Activated T-helper 2 cell treated with anti-CD3 and anti-CD28 coated beads, Interferon-gamma antibody, Interleukin-2, Interleukin-4, amounts not matched to agents 10 μg/mL and 5 μg/mL and 100 μg/mL, durations not matched to agents 14 hours and 24 hours and 36 hours (primary cell): ENCODE measurements at places on chromosomes 12 and 14. TPM values are rescaled to one million over a fixed set of nuclear protein-coding genes. Genes with fewer than 3 reads are reported as not detected.

The PKP2 gene
- total RNA-seq = 0.11 TPM in 1 of 2 replicates, not detected in the other

The SINHCAF gene
- total RNA-seq = 223 and 231 TPM in 2 replicates

The CACNA2D4 gene
- total RNA-seq = 6.2 and 10.0 TPM in 2 replicates

The CPNE6 gene
- total RNA-seq = not detected in 2 replicates

The KRT79 gene
- not detected in 2 replicates for total RNA-seq

The KRT73 gene
- not detected in 2 replicates for total RNA-seq

The LMNTD1 gene
- total RNA-seq = not detected in 2 replicates

The ENDOU gene
- total RNA-seq = not detected in 2 replicates

DNA sequence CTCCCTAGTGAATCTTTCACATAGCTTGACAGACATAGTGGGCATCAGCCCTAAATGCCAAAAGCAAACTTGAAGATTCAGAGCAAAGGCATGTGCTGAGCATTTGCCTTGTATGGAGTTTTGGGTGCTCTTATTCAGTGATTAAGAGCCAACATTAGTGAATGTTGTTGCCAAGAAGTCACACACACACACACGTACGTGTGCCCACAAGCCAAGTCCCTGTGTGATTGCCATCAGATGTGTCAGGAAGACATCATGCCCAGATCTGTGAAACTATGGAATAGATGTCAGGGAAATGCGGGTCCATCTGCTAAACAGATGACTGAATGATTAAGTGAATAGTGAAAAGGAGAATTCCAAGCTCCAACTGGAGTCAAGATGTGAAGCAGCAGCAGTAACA lies 149.0 kb downstream of the AKAP6 start:
- DNase-seq = no peak

GRCh38 chr14:101628471-101628966 lies 67.2 kb downstream of the DIO3 start:
- DNase-seq = peak; percentile 58

GRCh38 chr12:52513736-52514135 lies 6.5 kb downstream of the KRT5 start:
- no peak for DNase-seq

DNA sequence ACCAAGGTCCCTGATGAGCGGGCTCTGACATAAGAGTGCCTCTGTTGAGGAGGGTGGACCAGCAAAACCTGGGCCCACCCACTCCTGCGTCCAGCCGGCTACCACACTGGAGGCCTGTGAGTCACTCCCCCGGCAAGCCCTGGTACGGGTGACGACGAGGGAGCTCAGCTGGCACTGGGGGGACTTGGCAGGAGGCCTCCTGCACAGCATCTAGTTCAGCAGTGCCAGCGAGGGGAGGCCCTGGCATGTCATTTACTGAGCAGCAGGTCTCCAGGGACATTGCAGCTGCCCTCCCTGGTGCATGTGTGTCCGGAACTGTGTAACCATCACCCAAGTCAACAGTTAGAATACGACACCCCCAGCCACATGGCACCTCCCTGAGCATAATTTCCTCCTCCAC lies 24.4 kb downstream of the CD9 start:
- DNase-seq = no peak

DNA sequence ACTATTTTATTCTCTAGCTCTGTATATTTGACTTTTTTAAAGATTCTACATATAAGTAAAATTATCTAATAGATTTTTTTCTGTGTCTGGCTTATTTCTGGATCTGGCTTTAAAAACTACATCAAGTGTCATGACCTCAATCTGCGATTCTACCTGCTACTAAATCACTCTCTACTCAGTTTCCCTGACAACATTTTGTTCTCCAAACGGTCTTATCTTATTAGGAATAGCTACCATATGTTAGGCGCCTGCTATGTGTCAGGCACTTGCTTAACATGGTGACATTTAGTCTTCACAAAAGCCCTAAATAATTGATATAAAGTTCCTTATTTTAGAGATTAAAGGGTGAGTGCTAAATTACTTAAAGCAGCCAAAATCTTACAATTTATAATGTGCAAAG lies 1362.9 kb upstream of the FLRT2 start:
- no peak for DNase-seq

DNA sequence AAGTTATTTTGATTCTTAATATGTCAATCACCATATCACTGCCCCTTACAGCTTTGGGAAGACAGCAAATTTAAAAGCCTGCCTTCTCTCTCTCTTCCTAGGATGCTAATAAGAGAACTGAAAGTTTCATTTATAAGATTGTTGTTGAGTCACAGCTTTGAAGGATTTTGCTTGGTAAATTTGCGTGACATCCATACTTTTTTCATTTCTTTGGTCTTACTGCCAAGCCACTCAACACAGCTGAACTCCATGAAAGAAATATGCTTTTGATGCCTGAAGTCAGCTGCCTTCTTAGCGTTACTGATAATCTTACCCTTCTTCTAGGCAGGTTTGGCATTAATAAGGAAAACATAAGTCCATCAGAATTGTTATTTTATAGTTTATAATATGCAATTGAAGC lies 155.0 kb downstream of the CRADD start:
- DNase-seq = no peak

- no peak for DNase-seq
These were observed 364.8 kb downstream of the SNAPC1 start for GRCh38 chr14:62126879-62127478.

GRCh38 chr12:67523538-67523937 lies 125.0 kb upstream of the DYRK2 start:
- no peak for DNase-seq

DNA sequence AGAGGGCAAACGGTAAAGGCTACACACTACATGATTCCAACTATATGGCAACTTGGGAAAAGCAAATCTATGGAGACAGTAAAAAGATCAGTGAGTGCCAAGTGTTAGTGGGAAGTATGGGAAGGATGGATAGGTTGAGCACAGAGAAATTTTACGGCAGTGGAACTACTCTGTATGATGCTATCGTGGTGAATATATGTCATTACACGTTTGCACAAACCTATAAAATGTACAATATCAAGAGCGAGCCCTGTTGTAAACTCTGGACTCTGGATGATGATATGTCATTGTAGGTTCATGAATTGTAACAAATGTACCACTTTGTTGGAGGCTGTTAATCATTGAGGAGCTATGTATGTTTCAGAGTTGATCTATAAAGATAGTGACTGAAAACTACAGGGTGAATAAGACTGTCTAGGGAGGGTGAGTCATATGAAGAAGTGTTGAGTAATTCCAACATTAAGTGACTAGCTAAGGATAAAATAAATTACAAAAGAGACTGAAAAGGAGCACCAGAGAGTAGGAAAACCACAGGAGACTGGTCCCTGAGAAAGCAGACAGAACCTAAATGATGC lies 349.2 kb upstream of the LMO3 start:
- DNase-seq = no peak

DNA sequence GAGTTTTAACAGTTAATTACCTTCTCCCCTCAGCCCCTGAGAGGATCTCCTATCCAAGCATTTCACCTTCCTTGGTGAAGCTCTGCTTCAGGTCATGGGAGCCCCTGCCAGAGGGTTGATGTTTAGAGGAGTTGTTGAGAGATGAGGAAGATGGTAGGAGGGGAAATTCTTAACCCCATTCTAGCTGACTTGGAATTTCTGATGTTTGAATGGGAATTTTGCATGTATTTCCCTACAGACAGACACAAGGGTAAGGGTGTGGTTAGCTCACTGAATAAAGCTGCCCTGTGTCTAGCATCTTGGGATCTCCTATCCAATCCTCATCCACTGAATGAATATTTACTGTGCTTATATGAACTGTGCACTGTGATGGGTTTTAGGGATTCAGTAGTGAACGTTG lies 7.1 kb upstream of the BHLHE41 start:
- DNase-seq = no peak

DNA sequence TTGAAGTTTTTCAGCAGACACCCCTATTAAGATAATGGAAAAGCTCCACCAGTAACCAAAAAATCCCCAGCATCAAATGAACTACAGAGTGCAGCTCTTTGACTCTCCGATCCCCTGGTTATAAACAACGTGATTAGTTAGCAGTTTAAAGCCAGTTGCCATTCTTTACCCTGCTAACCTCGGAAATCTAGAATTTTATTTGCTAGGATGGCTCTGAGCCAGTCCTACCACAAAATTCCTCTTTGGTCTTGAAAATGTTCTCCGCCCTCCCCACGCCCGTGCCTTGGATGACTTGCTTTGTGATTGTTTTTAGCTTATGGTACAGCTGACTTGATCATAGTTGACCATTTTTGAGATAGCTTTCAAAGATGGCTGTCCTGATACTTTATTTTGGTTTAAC lies 1.2 kb downstream of the KLHDC2 start:
- no peak for DNase-seq

DNA sequence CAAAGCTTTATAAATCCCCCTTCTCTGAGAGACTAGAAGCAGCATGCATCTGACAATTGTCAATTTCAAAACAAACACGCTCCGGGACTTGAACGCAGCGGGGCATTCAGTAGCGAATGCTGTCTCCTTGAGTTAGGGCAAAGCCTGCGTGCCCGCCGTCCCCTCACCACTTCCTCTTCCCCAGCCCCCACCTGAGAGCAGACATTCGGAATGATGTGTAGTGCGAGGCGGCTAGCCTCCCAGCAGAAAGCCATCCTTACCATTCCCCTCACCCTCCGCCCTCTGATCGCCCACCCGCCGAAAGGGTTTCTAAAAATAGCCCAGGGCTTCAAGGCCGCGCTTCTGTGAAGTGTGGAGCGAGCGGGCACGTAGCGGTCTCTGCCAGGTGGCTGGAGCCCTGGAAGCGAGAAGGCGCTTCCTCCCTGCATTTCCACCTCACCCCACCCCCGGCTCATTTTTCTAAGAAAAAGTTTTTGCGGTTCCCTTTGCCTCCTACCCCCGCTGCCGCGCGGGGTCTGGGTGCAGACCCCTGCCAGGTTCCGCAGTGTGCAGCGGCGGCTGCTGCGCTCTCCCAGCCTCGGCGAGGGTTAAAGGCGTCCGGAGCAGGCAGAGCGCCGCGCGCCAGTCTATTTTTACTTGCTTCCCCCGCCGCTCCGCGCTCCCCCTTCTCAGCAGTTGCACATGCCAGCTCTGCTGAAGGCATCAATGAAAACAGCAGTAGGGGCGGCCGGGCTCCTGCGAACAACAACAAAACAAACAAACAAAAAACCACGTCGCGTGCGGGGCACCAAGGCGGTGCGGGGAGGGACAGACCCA lies 2.2 kb downstream of the PRMT8 start:
- DNase-seq = no peak

- no peak for DNase-seq
These were observed 15.6 kb downstream of the CCER1 start for GRCh38 chr12:90939382-90939781.

- no peak for DNase-seq
These were observed 6.4 kb upstream of the ACTR10 start for GRCh38 chr14:58193542-58193941.

DNA sequence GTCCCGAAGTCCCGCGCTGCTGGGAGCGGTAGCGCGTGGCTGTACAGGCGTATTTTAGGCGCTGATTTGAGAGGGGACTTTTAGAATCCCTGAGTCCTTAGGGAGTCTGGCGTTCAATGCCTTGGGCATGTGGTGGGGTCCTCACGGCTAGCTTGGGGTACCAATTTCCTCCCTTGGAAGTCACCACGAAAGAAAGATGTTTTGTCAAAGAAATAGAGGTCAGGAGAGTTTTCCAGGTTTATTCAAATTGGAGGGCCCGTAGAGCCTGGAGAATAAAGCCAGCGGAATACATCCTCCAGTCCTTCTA lies 63.9 kb downstream of the KLHL28 start:
- DNase-seq = no peak

DNA sequence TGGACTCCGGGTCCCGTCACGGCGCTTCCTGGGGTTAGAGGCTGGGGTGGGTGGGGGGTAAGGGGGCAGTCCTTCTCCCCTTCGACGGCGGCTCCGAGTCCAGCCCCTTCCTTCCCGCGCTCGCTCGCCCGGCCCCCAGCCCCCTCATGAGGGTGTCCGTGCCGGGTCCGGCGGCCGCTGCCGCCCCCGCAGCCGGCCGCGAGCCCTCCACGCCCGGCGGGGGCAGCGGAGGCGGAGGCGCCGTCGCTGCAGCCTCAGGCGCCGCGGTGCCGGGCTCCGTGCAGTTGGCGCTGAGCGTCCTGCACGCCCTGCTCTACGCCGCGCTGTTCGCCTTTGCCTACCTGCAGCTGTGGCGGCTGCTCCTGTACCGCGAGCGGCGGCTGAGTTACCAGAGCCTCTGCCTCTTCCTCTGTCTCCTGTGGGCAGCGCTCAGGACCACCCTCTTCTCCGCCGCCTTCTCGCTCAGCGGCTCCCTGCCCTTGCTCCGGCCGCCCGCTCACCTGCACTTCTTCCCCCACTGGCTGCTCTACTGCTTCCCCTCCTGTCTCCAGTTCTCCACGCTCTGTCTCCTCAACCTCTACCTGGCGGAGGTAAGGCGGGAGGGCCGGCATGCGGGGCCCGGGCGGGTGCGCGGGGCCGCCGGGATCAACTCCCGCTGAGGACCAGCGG lies 500 bp downstream of the GPR137C start:
- peak; percentile 48 for DNase-seq

DNA sequence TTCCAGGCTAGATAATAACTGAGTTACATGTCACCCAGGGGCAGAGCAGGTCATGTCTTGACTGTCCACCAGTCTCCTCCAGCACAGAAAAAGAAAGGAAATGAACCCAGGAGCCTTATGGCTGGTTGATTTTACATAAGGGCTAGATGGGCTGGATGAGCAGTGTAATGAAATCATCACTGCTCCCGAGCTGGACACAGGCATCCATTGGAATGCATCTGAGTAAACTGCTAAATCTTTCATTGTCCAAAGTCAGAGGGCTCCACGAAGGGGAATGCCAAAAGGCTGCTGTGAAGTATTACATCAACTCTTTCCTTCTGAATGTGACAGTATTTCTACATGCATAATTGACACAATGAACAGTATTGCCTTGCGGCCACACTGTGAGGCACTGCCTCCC lies 30.1 kb upstream of the TSPAN11 start:
- no peak for DNase-seq

GRCh38 chr12:87670448-87670847 lies 358.8 kb downstream of the C12orf50 start:
- no peak for DNase-seq

DNA sequence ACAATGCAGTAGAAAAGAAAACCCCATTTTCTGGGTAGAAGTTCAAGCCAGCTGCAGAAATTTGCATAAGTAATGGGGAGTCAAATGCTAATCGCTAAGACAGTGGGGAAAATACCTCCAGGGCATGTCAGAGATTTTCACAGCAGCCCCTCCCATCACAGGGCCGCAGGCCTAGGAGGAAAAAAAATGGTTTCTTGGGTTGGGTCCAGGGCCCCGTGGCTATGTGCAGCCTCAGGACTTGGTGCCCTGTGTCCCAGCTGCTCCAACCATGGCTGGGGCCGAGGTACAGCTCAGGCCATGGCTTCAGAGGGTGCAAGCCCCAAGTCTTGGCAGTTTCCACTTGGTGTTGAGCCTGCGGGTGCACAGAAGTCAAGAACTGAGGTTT lies 14.6 kb downstream of the OR10P1 start:
- no peak for DNase-seq

DNA sequence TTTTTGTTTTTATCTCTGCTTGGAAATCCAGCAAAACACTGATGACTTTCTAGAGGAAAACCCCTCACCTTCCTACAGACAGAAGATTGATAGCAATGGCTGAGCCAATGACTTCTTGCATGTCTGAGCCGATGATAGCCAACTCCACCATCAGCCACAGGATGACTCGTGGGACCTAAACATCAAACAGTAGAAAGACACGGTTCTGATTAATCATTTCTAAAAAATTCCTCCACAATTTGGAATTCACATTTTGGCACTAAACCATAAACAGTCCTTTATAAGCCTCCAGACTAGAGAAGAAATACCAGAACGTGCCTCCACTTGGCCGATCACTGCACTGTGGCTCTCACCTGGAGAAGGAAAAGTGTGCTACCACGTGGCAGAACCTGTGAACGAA lies 25.9 kb downstream of the SLC11A2 start:
- DNase-seq = no peak
